ENCODE measurements at places on chromosomes 1 and 21.
A peak's percentile ranks its signal among the peaks of the same experiment; 100 is the strongest.

- no peak for DNase-seq
Observed at GRCh38 chr1:184425449-184426277, 38.8 kb downstream of the C1orf21 start.

- no peak for DNase-seq
Observed at GRCh38 chr1:241637046-241637590, 3.1 kb downstream of the CHML start.

- no peak for DNase-seq
Observed at GRCh38 chr21:45228656-45229240, 58.9 kb downstream of the POFUT2 start.

GRCh38 chr1:21893046-21893805 lies 43.9 kb downstream of the HSPG2 start:
- DNase-seq, result no peak

- no peak for DNase-seq
Observed at GRCh38 chr1:175054736-175055135, 12.9 kb upstream of the TNN start.

GRCh38 chr1:91684481-91685196 lies 184.0 kb downstream of the CDC7 start:
- DNase-seq, result no peak

DNA sequence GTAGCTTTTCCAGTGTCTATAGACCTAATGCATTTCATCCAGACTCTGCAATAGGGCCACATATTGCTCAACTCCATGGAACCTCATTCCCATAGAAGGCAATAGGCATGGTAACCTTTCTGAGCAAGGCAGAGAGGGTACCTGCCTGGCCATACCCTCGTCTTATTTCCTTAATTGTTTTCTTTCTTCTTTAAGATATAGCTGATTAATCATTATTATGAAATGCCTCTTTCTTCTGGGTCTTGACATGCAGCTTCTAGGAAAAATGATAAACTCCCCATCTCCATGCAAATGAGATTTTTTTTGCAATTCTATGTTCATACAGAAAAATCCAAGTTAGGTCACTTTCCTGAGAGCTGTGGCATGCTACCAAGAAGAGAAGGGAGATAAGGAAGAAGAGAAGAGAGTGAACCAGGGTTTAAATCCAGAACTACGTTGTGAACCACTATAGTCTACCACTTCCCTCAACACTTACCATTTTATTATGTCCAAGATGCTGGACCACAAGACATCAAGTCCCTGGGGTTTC lies 33.0 kb upstream of the IL20 start:
- DNase-seq, result no peak

- DNase-seq, result no peak
Observed at GRCh38 chr21:24424776-24425175, 1182.5 kb downstream of the MRPL39 start.

DNA sequence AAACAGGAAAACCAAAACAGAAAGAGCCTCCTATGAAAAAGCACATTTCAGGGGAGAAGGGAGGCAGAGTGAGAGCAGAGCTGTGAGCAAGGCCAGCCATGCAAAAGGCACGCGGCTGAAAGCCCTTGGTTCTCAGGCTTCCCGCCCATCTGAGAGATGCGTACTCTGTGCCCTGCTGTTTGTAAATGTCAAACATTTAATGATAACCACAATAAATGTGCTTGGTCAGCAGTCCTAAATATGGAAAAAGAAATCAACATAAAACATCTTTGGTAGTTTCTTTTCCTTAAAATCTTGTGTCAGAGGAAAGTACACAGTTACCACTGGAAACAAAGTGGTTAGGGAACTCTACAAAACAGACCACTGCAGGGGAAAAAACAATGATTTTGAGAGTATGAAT lies 283.1 kb downstream of the DSCAM start:
- DNase-seq, result no peak

- DNase-seq, result no peak
Observed at GRCh38 chr1:116228511-116228910, 117.3 kb downstream of the MAB21L3 start.

DNA sequence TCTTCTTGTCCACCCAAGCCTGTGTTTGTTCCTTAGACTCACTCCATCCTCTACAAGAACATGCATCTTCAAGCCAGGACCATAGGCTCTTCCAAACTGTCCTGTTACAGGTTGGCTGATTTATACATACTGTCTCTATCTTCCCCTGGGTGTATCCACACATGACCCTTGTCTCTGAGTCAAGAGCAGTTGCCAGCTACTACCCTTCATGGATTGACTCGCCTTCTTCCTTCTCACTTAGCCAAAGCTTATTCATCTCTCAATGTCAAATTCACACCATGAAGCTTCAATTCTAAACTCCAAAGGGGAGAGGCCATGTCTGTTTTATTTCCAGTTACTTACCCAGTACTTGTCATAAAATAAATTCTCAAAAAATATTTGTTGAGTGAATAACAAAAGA lies 64.1 kb upstream of the CACHD1 start:
- no peak for DNase-seq

DNA sequence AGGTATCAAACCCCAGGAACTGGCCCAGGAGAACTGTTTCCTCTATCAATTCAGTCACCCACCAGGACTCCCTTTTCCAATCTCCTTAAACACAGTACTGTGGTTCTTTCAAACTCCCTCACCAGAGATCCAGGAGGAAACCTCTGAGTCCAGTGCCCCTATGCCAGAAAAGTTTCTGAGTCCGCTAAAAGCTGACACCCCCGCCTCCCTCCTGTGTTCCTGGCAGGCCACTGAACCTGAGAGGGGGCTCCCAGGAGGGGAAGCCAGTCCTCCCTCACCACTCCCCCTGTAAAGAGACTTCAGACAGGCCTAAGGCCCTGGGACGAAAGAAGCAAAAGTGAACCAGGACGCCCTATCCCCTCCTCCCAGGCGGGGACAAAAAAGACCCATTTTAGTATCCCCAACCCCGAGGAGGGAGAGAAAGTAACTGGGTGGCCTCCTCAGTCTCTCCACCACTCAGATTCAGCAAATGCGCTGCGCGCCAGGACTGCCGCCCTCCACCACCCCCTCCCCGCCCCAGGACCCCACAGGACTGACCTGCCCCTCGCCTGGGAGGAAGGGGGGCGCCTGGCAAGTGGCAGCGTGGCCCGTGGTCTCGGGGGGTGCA lies 624 bp downstream of the SLC41A1 start:
- DNase-seq, result peak; percentile 10

- DNase-seq, result peak; percentile 34
Observed at GRCh38 chr1:9784508-9785133, 39.1 kb downstream of the CLSTN1 start.

DNA sequence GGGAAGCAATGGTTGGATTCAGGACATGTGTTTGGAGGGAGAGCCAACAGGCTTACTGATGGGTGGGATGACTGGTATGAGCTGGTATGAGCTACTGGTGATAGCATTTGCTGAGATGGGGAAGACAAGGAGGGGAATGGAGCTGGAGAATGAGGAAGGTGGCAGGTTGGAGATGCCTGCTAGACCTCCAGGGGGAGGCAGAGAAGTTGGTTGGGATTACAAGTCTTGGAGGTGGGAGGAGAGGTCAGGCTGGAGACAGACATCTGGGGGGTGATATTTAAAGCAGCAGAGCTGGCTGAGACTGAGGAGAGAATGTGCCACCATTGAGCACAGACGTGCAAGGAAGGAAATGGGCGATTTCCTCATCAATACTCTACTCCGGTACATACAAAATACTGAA lies 31.8 kb upstream of the ENO1 start:
- DNase-seq, result no peak

DNA sequence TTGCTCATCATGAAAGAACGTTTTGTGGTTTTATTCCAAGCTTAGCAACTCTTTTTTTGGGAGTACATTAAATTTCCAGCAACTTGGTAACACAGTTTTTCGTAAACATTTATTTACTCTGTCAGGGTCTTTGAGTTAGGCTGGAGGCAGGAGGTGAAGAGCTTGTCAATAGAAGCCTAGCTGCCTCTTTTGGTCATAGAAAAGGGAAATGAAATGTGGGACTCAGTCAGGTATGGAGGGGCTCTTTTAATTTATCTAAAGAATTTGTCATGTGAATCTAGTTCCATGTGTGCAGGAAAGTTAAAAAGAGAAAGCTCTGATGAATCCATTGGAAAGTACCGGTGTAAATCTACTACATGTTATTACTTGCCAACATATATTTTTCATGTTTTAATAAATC lies 45.9 kb upstream of the PRMT6 start:
- DNase-seq, result no peak

DNA sequence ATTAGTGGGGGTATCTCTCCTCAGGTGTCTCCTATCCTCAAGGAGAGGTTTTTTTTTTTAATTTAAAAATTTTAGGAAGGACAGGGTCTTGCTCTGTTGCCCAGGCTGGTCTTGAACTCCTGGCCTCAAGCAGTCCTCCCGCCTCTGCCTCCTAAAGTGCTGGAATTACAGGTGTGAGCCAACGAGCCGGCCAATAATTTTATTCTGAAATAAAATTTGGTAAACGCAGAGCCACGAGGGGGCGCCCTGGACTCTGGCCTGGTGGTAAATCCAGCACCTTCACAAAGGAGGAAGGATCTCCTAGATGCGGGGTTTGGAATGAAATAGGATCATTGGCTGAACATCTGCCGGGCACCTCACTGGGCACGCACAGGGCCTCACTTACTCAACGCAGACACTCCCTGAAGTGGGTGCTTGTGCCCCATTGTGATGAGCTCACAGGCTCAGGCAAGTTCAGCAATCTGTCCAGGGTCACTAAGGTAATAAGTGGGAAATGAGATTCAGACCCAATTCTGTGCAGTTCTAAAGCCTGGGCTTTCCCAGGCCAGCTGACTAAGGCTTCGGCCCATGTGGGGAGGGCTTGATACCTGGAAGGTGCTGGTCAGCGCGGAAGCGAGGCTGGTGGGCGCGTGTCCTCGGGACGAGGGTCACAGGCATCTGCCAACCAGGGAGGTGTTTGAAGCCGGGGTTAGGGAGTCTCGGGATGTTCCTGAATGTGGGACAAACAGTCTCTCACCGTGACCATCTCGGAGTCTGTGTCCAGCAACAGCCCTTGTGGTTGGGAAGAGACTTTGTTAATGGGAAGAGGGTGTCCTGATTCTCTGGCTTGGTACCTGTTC lies 32.7 kb upstream of the ETV3 start:
- DNase-seq, result peak; percentile 62

GRCh38 chr1:54052431-54052933 lies 522 bp downstream of the TMEM59 start:
- DNase-seq, result peak; percentile 11

- no peak for DNase-seq
Observed at GRCh38 chr1:230568008-230568407, 74.3 kb upstream of the COG2 start.

- no peak for DNase-seq
Observed at GRCh38 chr1:233368106-233368788, 40.7 kb downstream of the MAP3K21 start.

DNA sequence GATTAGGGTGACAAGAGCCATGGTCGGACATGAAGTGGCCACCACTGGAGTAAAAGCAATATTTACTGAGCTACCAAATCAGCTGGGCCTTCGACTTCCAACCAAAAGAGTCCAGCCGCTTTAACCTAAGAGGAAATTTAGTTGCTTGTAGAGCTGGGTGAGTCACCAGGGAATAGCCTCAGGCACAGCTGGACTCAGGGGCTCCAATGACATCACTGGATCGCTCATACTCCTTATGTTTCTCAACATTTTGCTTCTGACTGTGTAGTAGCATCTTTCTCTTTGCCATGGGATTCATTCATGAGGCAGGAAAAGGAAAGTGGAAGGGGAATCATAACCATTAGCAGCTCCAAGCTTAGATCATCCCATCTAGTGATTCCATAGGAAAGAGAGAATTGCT lies 664.4 kb downstream of the MATN1 start:
- no peak for DNase-seq

DNA sequence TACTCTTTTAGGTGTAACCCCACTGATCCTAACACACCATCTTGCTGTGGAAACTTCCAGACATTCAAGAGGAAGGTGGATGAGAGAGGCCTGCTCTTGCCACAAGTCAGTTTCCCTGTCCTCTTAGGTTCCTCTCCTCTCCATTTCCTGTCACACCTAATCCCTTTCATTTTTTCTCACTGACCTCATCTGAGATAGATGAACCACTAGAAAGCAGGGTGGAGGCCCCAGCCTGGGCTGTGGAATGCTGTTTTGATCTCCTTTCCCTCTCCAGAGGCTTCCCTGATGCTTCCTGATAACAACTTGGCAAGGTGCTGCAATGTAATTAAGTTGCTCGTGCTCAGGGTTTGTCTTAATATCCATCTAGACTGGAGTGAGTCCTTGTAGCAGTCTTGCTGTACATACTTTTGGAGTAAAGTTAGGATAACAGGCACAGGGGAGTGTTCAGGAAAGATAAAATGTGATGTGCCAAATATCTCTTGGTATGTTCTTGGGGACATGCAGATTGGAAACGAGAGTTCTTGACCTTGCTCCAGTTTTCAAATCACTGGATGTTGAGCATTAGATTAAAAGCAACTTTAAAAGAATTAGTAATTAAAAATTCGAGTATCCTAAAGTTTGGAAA lies 11.2 kb downstream of the LRRC42 start:
- DNase-seq, result no peak

DNA sequence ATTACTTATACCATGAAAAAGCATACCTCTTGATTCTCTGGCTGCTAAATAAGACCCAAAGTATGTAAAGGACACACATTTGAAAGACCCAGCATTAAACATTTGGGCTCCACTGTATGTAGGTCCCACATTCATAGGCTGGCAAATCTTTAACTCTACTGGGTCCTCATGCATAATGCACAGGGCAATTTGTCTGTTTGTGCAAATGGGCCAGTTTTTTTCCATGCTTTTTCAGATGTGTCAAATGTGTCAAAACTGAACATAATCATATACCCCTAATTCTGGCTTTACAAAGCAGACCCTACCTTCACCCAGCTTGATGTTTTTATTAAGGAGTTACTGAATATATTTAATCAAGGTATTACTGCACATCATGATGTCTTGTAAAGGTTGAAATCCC lies 63.7 kb downstream of the RERE start:
- no peak for DNase-seq

All from NCI-H1694 (cell line).